ENCODE measurements at places on chromosomes 4 and X.

DNA sequence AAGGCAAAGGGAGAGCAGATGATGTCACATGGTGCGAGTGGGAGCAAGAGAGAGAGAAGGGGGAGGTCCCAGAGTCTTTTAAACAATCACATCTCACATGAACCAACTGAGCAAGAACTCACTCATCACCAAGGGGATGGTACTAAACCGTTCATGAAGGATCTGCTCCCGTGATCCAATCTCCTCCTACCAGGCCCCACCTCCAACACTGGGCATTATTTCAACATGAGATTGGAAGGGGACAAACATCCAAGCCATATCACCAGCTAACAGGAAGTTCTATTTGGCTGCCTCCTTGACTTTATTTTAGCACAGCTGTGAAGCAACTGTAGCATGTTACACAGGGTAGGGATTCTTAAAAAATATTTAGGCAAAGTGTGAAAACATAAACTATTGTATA lies 102.5 kb downstream of the DDIT4L start:
- DNase-seq = no peak

GRCh38 chr4:27701606-27702005 lies 841.0 kb downstream of the STIM2 start:
- no peak for DNase-seq

- no peak for DNase-seq
Observed at GRCh38 chr4:1610791-1611500, 73.2 kb downstream of the FAM53A start.

- DNase-seq = no peak
Observed at GRCh38 chr4:103372002-103372558, 173.9 kb upstream of the CENPE start.

DNA sequence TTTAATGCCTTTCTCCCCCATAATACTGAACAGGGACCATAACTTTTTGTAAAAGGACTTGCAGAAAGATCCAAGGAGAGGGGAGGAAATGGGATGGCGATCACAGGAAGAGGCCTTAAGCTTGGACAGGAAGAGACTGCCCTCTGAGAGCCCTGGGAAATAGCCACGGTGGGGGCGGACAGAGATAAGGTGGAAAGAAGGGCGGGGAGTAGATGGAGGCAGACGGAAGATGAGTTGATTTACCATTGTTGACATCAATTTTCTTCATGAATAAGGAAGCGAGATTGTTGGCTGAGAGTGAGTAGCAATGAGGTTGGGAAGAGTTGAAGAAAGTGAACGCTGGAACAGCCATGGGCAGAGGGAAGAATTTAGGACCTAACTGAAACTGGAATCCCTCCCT lies 63.4 kb downstream of the RASGEF1B start:
- DNase-seq = no peak

- no peak for DNase-seq
Observed at GRCh38 chr4:48931459-48931858, 24.9 kb upstream of the OCIAD2 start.

GRCh38 chrX:41468647-41469323 lies 21.6 kb downstream of the NYX start:
- no peak for DNase-seq

- no peak for DNase-seq
Observed at GRCh38 chr4:82661181-82661992, 99.6 kb upstream of the TMEM150C start.

GRCh38 chr4:74656596-74656995 lies 137.7 kb downstream of the BTC start:
- no peak for DNase-seq

- DNase-seq = no peak
Observed at GRCh38 chr4:8768357-8768999, 103.2 kb downstream of the HMX1 start.

- DNase-seq = no peak
Observed at GRCh38 chrX:8278557-8278956, 107.5 kb upstream of the VCX2 start.
